ENCODE measurements at places on chromosomes 6 and 20.

DNA sequence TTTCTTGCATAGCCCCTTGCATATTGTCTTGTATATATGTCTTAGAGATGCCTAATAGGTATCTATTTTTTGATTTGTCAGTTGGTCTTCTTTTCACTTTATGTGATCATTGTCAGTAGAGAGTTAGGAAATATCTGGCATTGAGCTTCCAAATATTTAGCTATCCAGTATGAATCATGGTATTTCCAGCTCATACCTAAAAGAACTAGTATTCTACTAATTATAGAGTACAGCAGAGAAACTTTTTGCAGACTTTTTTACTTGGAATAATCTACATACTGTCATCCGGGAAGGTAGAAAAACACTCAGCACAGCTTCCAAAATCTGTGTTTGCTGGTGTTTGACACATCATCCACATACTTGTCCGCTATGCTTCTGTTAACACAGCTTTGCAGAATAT lies 156.4 kb upstream of the HTR1E start:
- no peak for DNase-seq

GRCh38 chr6:12335131-12335527 lies 45.0 kb downstream of the EDN1 start:
- no peak for DNase-seq

DNA sequence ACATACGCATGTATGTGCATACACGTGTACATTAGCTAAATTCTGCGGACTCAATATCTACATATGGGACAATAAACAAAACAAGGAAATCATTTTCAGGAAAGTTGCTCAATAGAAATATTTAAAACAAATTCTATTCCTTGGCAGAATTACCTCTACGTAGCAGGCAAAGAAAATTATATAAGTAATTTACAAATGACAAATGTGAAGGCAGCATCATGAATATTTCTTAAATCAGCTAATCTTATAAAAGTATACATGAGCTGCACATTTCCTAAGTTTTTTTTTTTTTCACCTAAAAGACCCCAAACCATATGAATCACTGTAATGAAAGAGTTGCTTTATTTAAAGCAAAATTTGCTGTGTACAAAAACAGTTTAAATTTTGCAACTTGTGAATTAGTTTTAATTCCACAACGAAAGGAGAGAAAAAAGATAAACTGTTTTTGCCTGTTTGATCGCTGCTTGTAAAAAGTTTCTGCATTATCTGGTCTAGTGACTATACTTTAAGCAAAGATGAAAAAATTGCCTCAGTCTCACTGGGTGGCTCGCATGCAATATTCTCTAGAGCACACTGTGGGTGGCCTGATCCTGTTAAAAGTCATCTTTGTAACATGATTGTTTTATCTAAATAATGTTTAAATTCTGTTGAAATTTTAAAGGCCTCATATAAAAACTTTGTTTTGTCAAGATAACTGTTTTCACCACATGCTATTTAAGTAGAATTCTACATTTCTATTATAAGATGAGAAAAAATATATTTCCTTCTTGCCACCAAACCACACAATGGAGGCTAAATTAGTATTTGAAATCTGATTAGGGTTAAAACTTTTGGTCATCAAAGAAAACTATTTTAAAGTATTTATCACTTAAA lies 57.1 kb downstream of the HUS1B start:
- no peak for DNase-seq

DNA sequence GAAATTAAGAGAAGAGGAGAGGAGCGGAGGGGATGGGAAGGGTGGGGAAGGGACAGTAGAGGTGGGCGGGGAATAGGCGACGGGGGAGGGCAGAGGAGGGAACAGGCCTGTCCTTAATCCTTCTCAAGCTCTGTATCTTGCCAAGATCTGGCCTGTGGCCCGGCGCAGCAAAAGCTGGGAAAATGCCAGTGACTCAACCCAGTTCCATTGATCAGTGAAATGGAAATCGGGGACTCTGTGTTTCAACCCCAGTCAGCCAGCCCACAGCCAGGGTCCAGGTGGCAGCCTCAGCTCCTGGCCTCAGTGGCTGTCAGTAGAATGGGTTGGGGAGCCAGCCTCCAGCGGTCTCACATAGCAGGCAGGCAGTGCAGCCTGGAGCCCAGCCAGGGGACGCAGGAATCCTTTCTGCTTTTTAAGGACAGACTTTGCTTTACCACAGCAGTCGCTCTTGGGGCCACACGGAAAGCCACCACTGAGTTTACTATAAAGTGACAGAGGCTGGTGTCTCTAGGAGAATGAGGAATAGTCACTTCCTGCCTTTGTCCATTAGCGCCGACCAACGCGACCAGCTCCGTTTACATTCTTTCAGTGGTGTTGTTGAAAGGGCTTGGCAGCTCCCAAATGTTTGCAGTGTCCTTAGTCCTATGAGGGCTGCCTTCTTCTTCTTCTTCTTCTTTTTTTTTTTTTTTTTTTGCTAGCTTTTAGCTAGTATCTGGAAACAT lies 128.0 kb downstream of the RIN2 start:
- DNase-seq = no peak

GRCh38 chr20:35742741-35743523 lies 872 bp upstream of the RBM39 start:
- no peak for DNase-seq

GRCh38 chr6:131231103-131231502 lies 95.8 kb downstream of the AKAP7 start:
- no peak for DNase-seq

- DNase-seq = no peak
Measured at GRCh38 chr6:24788031-24788665, 10.6 kb downstream of the ARMH2 start.

GRCh38 chr6:170456886-170457698 lies 96.0 kb downstream of the PSMB1 start:
- no peak for DNase-seq

DNA sequence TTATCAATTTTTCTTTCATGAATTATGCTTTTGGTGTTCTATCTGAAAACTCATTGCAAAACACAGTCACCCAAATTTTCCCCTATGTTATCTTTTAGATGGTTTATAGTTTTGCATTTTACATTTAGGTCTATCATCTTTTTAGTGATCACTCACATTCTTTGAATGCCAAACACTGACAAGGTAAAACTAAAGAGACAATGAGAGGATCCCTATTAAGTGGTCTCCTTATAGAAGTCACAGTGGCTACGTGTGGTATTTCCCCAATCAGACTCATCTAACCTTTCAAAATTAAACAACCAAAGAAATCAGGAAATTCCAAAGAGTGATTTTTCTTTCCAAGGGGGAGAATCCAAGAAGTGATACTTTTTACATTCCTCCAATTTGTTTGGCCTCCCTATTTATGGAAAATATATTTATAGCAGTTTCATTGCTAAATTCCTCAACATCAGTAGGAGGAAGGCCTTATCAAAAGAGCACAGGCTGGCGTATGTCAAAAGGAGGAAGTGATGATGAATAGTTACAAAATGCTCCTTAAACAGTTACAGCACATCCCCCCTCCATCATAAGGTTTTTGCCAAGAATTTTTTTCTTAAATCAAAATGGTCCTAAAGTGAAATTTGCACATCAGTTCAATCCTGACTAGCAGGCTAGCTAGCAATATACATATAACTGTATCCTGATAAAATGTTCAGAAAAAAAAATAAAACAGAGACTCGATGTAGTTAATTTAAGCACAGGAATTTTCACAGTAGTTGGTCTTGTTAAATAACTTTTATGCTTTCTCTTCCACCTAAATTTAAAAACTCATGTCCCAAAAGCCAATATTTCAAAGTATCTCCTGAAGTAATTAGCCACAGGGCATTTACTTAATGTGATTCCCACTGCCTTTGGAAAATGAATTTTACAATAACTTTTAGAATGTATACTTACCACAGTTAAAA lies 76.2 kb upstream of the IPCEF1 start:
- DNase-seq = no peak

All from T-helper 22 cell (primary cell).